Stimulated activated CD4-positive, alpha-beta T cell treated with anti-CD3 and anti-CD28 coated beads, Interleukin-15, amount 100 ng/mL, for 1 hour (primary cell): ENCODE measurements at places on chromosomes 7 and 10.

GRCh38 chr10:97882142-97883091 lies 32.8 kb downstream of the GOLGA7B start:
- no peak for DNase-seq

GRCh38 chr7:92685136-92686042 lies 95.2 kb upstream of the FAM133B start:
- DNase-seq = peak; percentile 21

- DNase-seq = no peak
Measured at GRCh38 chr10:110241407-110241806, 34.0 kb downstream of the MXI1 start.

GRCh38 chr7:82998436-82998835 lies 164.2 kb downstream of the PCLO start:
- no peak for DNase-seq

DNA sequence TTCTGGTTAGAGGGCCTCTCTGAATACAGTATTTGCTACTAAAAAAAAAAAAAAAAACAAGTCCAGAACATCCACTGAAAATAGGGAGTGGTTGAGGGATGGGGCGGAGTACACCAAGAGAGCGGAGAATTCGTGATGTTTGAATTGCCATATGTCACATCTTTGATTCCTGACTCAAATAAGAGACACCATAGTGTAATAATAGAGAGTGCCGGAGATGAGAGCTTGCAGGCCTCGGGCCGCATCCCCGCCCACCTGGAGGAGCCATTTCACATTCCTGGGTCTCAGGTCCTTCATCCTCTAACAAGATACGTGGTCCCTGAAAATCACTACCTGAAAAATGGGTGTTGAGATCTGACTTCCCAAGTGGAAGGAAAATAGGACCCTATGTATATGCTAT lies 46.8 kb downstream of the KIAA1549 start:
- DNase-seq = no peak

- DNase-seq = no peak
Measured at GRCh38 chr10:29569795-29570194, 65.0 kb downstream of the SVIL start.

- DNase-seq = no peak
Measured at GRCh38 chr10:91154842-91155241, 65.6 kb upstream of the PCGF5 start.

- DNase-seq = no peak
Measured at GRCh38 chr7:136183981-136184380, 206.8 kb upstream of the MTPN start.

DNA sequence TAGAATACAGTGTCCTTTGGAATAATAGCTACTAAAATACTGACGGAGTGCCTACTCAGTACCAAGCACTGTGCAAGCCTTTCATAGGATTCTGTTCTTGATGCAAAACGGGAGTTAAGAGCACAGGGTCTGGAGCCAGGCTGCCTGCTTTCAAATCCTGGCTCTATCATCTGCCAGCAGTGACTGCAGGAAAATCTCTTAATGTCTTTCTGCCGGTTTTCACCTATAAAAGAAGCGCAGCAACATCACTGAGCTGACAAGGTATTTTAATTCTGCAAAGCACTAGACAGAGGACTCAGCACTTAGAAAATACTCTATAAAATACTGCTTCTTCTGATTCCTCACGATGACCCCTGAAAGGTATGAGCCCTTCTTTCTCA lies 659 bp downstream of the FIGNL1 start:
- DNase-seq = no peak

GRCh38 chr10:130998642-130999041 lies 312.9 kb downstream of the TCERG1L start:
- DNase-seq = no peak

- DNase-seq = no peak
Measured at GRCh38 chr7:131212114-131212513, 115.6 kb upstream of the MKLN1 start.

GRCh38 chr7:52959336-52959735 lies 76.1 kb upstream of the POM121L12 start:
- no peak for DNase-seq

- DNase-seq = no peak
Measured at GRCh38 chr10:43444323-43444722, 7.4 kb downstream of the ZNF487 start.

GRCh38 chr7:159207393-159207792 lies 62.7 kb upstream of the VIPR2 start:
- DNase-seq = no peak

DNA sequence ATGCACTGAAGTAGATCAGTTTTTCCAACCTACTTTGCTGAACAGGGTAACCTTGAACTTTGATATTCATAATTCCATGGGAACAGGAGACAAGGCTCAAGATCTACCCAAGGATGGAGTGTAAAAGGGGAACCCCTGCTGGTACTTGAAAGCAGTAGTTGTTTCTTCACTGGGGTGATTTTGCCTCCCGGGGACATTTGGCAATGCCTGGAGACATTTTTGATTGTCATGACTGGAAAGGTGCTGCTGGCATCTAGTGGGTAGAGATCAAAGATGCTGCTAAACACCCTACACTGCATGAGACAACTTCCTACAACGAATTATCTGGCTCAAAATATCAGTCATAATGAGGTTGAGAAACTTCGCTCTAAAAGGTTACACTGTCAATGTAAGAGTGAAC lies 214.8 kb upstream of the CTBP2 start:
- DNase-seq = no peak

GRCh38 chr10:101895781-101896180 lies 52.2 kb upstream of the KCNIP2 start:
- DNase-seq = no peak

DNA sequence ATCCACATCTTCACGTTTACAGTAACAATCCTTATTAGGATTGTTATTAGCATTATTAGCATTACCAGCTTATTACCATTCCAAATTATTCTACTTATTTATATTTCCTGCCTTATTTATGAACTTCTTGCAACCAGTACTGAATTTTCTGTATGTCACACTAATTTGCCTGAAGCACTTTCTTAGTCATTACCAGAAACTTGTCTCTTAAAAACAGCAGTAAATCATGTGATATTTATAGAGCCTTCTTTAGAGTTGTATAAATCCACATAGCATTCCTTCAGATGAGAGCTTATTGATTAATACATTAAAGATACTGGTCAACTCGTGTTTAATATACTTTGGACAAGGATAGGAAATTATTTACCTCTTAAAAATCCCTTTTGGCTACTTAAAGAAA lies 618.6 kb downstream of the SUGCT start:
- DNase-seq = no peak

DNA sequence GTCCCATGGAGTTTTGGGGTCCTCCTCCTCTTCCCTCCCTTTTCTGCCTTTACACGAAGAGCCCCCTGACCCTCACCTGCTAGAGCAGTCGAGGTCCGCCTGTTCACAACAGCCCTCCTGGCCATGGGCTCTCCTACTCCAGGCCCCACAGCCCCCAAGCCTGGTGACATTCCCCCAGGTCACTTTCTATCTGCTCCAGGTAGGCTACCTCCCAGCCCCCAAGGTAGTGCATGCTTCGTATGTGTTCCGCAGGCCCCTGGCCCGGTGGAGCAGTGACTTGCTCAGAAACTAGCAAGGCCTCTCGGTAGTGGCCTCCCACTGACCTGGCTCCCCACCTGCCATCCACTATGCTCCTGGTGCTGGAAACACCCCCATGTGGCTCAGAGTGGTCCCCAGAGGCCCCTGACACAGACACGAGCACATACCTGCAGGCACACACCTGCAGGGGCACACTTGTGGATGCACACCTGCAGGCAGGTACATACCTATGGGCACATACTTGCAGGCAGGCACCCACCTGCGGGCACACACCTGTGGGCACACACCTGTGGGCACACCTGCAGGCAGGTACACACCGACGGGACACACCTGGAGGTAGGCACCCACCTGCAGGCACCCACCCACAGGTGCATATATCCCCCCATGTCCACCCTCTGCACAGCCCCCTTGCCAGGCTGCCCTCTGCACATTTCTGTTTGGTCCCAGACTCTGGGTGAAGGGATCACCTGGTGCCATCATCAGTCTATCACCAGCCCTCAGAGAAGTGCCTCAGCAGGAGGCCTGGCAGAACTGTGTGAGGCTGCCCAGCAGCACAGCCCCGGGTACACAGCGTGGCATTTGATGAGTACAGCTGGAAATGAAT lies 322.5 kb downstream of the PTPRN2 start:
- DNase-seq = no peak

GRCh38 chr7:128878226-128879105 lies 15.8 kb downstream of the ATP6V1F start:
- DNase-seq = no peak

DNA sequence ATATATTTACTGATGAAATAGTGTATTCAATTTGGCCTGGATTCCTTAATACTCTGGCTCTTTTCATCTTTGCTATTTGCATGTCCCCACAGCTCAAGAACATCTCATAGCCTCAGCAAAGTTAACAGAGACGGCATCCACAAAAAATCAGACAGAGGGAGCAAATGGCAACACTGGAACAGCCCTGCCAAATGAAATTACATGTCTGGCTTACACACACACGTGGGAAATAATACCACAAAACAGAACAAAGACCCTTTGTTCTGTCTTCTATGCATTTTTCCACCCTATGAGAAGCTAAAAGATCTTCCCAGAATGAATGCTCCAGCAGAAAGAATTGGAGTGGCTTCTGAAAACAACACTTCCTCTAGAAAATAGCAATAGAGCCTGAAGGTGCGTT lies 139.5 kb downstream of the ALOX5 start:
- no peak for DNase-seq
